ENCODE measurements at places on chromosomes 7 and 10.

DNA sequence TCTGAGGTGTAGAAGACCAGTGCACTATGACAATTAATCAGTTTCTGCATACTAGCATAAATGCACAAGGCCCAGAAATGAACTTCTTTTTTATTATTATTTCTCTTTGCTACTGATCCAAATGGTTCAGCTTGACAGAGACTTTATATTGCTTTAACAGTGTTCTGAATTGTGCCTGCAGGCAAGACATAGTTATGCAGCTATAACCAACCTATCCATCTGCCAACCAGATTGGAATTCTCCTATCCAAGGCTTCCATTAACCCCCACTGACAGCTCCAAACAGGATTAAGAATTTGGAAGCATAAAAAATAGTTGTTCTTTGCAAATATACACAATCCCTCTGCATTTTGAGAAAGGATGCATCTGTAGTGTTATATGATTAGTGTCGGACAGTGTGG lies 98.2 kb downstream of the BTRC start:
- DNase-seq, result no peak

DNA sequence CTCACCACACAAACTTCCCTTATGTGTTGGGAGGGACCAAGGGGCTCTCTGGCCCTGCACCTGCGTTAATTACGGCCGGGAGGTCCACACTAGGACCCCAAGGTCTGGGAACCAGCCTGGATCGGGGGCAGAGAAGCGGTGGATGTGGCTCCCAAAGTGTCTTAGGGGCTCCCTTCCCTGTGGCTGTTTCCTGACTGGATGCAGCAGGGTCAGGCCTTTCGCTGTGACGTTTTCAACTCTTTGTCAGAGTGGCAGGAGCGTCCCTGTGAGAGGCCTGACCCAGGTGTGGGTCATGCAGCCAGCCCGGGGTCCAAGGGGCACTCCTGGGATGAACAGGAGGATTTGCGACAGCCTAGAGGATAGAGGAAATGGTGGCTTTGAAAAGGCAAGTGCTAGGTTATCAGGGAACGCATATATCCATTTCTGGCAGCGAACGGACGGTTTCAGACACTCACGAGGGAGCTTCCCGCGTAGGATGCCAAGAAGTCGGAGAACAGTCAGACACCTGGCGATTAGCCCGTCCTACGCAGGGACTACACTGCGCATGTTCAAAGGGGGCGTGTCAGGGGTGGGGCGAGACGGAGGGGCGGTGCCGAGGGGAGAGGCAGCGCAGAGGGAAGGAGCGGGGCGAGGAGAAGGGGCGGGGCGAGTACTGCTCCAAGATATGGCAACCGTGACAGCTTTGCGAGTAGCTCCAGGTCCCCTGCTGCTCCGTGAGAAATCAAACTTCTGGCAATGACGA lies 46.2 kb upstream of the ZNF716 start:
- DNase-seq, result no peak

GRCh38 chr7:108268200-108268820 lies 138.1 kb upstream of the LAMB4 start:
- DNase-seq, result no peak

- DNase-seq, result no peak
These were observed 759.9 kb downstream of the LRMDA start for GRCh38 chr10:76191336-76191735.

- no peak for DNase-seq
These were observed 10.0 kb downstream of the SLC25A28 start for GRCh38 chr10:99610221-99610620.

DNA sequence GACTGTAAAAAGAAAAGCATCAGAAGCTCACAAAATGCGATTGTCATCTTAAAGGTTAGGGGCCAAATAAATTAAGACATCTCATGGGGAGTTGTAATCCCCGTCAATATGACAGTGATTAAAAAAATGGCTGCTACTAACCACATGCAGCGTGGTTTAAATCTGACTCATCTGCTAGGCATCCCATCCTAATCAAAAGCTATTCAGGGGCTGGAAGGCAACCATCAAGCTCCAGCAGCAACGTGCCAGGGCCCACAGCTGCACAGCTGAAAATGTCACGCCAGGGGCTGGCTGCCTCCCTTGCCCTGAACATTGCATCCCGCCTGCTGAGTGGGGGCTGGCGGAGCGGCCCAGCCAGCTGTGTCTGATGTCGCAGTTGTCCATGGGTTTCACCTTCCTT lies 66.3 kb upstream of the FRMD4A start:
- no peak for DNase-seq

DNA sequence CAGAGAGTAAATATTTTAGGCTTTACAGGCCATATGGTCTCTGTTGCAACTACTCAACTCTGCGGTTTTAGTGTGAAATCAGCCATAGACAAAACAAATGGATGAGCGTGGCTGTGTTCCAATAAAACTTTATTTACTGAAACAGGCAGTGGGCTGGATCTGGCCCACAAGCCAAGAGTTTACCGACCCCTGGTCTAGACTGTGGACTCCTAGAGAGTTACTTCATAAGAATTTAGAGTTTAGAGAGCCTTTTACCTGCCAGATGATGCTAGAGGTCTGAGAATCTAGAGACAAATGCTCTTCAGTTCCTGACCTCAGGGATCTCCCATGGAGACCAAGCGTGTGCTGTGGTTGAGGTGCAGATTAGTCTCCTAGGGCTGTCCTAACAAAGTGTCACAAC lies 174.8 kb downstream of the PTEN start:
- DNase-seq, result no peak

- DNase-seq, result no peak
These were observed 261.0 kb upstream of the KLF6 start for GRCh38 chr10:4046030-4046429.

DNA sequence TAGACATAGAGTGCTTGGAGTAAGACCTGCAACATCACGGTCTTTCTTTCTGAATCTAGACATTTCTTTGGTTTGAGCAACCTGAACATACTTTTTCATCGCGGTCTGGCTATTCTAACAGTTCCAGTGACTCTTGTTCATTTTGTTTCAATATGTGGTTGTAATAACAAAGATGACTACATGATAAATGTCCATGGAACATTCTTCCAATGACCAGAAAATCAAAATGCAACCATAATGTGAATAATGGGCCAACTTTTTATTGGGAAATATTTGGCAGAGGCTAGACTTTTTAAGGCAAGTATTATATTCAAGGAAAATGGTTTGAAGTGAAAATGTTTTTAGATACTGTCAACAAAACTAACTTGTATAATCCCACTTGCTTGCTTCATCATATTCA lies 282.5 kb downstream of the INHBA start:
- DNase-seq, result no peak

GRCh38 chr10:29317027-29317420 lies 28.2 kb downstream of the LYZL1 start:
- DNase-seq, result no peak

GRCh38 chr7:98321301-98321700 lies 39.8 kb downstream of the BRI3 start:
- DNase-seq, result no peak

DNA sequence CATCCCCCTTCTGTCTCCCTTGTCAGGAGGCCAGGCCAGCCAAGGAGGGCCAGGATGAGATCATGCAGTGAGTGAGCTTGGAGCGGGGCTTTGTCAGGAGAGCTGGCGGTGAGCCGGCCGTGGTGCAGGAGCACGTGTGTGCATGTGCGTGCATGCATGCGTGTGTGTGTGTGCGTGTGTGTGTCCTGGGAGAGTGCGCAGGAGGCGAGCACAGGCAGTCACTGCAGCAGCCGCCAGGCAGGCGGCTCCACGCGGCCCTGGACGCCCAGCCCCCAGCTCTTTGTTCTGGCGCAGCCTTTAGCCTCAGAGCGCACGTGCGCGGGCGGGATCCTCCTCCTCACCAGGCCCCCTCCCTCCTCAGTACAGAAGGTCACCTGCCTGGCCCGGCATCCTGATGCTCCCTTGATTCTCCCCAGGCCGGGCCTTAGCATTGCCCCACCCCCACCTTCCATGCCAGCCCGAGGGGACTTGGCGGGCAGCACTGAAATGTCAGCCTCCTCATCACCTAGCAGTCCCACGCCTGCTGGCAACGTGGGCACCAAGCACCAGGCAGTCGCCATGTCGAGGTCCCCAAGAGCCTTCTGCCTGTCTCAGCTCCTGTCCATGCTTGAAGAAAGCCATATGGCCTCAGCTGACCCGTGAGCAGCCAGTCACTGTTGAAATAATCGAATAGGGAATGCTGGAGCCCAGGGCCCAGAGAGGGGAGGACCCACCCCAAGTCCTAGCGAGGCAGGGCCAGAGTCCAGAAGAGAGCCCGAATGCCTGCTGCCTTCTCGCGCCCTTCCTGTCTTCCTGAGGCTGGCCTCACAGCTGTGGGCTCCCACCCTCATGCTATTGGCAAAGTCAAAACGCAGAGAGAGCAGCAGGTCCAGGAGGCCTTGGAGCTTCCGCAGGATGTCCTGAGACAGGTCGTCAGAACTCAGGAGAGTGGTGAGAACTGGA lies 125.9 kb upstream of the PPIF start:
- no peak for DNase-seq

DNA sequence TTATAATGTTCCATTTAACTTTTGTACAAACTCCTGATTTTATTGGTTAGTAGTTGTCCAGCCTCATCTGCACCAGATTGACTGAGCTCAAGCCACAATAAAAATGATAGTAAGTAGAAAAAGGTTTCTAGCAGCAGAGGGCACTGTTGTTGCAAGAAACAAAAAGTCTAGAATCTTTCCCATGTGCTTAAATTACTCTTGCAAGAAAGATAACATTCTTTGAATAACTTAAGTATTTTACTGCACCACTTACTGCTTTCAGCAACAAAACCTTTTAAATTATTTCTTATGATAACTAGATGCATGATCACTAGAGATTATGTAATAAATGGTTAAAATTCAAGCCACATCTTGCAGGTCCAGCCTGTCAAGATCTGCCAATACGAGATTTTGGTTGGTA lies 27.0 kb downstream of the LMOD2 start:
- DNase-seq, result peak; percentile 33

DNA sequence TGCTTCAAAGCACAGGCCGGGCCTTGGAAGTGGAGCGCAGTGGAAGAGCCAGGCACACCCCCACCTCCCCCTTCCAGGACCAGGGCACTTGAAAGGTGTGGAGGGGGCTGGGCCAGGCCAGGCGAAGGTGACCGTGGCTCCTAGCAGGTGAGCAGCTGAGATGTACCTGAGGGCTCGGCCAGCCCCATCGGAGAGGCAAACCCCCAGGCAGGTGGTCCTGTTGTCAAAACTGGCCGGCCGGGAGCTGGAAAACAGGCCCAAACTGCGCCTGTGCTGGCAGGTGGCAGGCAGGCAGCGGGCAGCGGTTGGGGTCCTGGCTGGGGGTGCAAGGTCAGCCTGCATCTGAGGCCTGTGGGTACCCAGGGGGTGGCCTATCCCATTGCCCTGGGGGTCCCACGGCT lies 96.4 kb upstream of the DNAAF5 start:
- no peak for DNase-seq

- DNase-seq, result no peak
These were observed 104.2 kb upstream of the VWC2 start for GRCh38 chr7:49669285-49669684.

Data from HuH-7 (cell line).